Left lung (tissue), 14 donors: ENCODE measurements at places on chromosomes 2 and 18.
A peak's percentile ranks its signal among the peaks of the same experiment; 100 is the strongest.

DNA sequence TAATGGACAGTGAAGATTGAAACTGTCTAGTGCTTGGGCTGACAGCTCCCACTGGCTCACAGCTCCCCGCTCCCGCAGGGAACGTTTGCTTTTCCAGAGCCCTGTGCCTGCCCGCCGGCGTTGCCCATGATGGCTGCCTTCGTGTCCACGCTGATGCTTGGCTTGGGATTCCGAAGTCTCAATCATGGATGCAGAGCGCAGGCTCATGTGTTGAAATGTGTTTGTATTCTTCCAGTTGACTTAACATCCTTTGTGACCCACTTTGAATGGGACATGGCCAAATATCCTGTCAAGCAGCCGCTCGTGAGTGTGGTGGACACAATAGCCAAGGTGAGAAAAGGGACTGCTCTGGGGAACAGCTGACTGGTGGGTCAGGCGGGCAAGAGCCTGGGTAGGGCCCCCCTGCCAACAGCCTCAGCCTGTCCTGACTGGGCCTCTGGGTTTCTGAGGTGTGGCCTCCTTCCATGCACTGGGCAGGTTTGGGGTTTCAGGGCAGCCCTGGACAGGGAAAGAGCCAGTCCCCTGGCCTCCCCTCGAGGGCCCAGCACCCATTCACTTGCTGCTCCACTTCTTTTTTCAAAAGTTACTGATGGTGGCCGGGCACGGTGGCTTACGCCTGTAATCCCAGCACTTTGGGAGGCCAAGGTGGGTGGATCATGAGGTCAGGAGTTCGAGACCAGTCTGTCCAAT, 42.8 kb downstream of the ATP6V1C2 start:
- no peak for DNase-seq

DNA sequence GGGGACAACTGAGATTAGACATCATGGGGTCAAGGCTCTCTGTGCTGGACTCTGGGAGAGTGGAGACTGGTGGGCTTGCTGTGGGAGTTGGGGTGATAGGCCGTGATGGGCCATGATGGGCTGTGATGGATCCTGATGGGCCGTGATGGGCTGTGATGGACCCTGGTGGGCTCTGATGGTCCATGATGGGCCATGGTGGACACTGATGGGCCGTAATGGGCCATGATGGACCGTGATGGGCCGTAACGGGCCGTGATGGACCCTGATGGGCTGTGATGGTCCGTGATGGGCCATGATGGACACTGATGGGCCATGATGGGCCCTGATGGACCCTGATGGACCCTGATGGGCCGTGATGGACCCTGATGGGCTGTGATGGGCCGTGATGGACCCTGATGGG, 18.5 kb downstream of the LPIN1 start:
- no peak for DNase-seq

- peak; percentile 83 for DNase-seq
These were observed 85.6 kb upstream of the ETAA1 start for GRCh38 chr2:67311536-67311935.

GRCh38 chr2:55010149-55010591, 40.1 kb downstream of the RTN4 start:
- DNase-seq: peak; percentile 78

- DNase-seq: no peak
These were observed 77.9 kb downstream of the NRP2 start for GRCh38 chr2:205760157-205760556.

GRCh38 chr2:124822516-124822915, 797.4 kb downstream of the CNTNAP5 start:
- no peak for DNase-seq

DNA sequence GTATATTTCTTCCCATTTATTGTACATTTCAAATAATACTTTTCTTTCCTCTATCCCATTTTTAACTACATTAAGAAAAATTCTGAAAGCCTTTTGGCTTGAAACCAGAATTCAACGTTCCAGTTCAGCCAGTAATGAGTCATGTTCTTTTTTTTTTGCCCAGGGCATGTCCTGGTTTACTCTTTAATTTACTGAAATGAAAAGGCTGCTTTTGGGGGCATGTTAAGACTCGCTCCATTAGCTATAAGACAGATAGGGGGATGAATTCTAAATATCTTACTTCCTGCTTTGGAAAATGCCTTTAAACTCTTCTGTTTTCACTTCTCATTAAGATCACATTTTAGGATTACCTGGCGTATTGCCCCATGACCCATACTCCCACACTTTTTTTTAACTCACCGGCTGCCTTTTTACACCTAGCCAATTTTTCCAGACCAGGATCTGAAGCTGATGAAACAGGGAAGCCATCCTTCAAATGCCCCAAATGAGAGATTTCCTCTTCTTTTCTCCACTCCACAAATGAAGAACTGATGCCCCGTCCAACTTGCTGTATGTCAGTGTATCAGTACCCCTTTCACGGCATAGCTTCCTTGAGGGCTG, 585 bp downstream of the ABCA12 start:
- no peak for DNase-seq

- DNase-seq: no peak
These were observed 24.4 kb downstream of the ZNF892 start for GRCh38 chr2:95231723-95232122.
